Stimulated activated CD8-positive, alpha-beta memory T cell treated with anti-CD3 and anti-CD28 coated beads, Interleukin-4, amount 100 ng/mL, for 24 hours (primary cell): ENCODE measurements at places on chromosomes 5 and 9.

DNA sequence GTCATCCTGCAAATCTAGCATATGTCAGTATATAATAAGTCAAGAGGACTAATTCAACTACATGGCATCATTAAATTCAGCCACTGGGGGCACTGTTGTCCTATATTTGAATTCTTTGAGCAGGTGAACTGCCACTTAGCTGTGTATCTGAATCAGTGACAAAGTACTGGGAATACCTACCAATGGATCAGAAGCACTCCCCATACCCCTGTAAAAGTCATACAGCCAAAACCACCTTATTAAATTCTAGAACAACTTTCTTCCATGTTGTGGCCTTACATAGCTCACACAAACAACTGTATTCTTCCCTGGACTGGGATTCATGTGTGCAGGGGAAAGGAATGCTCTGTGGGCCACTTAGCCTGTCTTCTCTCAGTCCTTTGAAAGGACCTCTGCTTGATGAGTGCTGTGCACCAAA, 57.4 kb upstream of the PLPP6 start:
- peak; percentile 17 for DNase-seq

DNA sequence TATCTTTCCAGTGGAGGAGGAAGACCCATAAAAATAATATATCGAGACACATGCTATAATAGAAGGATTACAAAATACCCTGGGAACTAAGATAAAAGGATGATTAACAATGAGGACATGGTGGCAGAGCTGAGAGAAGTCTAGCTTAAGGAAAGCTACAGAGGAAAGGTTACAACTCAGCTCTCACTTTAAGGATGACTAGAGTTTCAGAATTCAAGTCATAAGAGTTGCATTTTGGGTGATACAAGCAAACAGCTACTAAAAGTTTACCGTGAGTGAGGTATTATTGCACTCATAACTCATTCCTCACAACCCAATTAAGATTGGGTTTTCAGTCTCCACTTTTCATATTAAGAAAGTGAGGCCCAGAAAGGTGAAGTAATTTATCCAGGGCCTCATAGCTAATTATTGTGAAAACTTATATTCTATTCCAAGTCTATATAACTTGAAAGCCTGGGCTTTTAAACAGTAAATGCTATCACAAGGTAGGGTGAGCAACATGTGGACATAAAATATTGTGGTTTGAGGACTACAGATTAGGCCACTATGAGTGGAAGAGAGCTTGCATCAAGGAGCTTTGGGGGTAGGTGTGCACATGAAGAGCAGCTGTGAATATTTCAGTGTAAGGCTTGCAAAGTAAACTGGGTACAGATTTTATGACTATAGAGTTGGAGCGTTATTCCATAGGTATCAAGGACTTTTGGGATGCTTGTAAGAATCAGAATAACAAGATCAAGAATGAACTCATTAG, 28.0 kb downstream of the JAKMIP2 start:
- DNase-seq, result no peak

GRCh38 chr9:137349471-137350033, 47.5 kb upstream of the NRARP start:
- no peak for DNase-seq

DNA sequence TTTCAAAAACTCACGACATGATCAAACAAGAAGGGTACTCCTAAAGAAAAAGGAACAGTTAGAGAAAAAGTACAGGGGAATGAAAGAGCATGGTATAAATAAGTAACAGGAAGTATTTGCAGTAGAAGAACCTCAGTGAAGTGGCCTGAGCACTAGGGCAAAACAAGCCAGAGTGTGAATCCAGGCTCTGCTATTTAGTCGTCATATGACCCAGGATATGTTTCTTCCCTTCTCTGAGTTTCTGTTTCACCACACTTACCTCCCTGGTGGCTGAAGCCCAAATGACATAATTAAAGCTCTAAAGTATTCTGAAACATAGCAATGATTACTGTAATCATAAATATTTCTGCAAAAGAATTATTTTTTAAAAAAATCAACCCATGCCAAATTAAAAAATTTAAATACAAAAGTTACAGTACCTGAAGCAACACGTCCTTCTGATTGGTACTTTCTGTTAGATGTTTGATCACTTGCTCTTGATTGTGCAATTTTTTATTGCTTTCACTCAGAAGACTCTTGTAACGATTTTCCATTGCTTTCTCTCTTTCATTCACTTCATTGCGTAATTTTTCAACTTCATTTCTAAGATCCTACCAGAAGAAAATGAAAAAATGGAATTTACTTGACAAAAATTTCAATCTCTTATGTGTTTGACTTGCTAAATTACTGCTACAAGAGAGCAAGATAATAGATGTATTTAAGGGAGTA, 88.9 kb downstream of the CDK5RAP2 start:
- DNase-seq, result no peak

GRCh38 chr9:81529556-81530193, 159.7 kb downstream of the TLE1 start:
- no peak for DNase-seq

- no peak for DNase-seq
Observed at GRCh38 chr9:15755660-15756059, 202.8 kb downstream of the CCDC171 start.

DNA sequence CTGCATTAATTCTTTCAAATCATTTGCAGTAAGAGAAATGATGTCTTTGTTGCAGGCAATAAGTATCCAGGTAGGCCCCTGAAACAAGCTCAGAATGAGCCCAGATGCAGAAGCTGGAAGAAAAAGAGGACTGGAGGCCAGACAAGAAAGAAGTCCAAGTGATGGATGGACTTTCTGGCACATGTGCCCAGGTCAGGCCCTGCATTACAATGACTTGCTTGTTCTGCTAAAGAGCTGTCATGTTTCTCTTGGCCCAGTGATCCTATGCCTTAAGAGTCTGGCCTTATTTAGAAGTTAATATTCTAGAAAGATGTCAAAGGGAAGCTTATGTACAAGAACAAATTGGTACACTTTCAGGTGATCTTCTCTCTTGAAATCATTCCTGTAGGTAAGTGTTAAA, 64.8 kb downstream of the DPYSL3 start:
- no peak for DNase-seq

- DNase-seq, result no peak
Observed at GRCh38 chr5:176519810-176520720, 17.1 kb downstream of the RNF44 start.

DNA sequence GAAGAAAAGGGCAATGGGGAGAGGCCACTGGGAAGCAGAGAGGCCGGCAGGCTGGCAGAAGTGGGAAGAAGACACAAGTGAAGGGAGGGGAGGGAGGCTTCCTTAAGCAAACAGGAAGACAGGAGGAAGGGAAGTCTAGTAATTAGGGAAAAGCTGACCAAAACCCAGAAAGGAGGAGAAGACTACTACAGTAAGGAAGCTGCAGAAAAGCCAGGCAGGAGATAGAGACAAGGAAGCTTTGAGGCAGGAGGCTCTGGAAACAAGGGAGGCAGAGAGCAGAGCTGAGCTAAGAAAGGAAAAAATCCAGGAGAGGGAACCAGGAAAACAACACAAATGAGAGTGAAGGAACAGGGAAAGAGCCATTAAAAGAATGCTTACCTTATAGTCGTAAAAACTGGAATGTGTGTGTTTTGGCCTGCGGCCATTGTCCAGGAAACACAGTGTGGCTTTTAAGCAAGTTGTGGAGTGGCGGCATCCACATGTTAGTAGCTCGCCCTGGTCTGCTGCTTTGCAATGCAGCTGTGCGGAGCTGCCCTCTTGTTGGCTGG, 317.1 kb upstream of the CLINT1 start:
- DNase-seq, result no peak

- DNase-seq, result no peak
Observed at GRCh38 chr9:4980086-4980727, 4.9 kb upstream of the JAK2 start.

DNA sequence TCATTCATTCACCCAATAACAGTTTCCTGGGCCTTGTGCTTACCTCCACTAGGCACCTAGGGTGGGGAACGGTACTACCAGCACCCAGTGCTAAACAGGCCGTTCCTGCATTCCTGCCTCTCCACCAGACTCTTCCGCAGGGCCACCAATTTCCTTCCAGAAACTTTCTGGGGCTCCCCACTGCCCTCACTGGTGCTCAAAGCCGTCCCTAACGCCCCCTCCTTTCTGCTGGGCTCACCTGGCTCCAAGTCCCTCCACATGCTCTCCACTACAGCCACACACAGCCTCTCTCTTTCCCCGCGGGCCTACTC, 1.4 kb downstream of the PHF19 start:
- DNase-seq, result no peak

GRCh38 chr5:84862132-84862531, 477.5 kb upstream of the EDIL3 start:
- no peak for DNase-seq

DNA sequence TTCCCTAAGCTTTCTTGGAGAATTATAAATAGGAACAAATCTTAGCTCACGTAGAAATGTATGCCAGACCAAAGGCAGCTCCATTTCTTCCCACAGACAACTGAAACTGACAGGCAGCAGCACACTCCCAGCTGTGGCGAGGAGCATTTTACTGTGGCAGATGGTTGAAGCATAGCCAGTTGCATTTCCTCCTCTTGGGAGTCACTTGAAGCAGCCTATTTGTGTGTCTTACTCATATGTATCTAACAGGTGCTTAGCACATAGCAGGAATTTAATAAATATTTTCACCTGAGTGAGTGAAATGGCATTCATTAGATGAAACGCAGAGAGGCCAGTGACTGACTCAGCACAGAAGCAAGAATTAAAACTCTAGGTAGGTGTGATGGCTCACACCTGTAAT, 12.3 kb upstream of the MTMR12 start:
- no peak for DNase-seq
